ENCODE measurements at places on chromosomes 7 and 10. TPM values are rescaled to one million over a fixed set of nuclear protein-coding genes. Genes with fewer than 3 reads are reported as not detected.

The AGR3 gene
- not detected for total RNA-seq

The WNT16 gene
- total RNA-seq, result not detected

The ANXA8 gene
- total RNA-seq, result not detected

The TRIM50 gene
- total RNA-seq, result not detected

The GPR37 gene
- 2.1 TPM for total RNA-seq

The COL13A1 gene
- total RNA-seq, result 47.5 TPM

The MYL7 gene
- not detected for total RNA-seq

The USP6NL gene
- 29.2 TPM for total RNA-seq

The ADRA2A gene
- not detected for total RNA-seq

The MPP7 gene
- 0.73 TPM for total RNA-seq

The RBP3 gene
- total RNA-seq, result not detected

The PNLIP gene
- total RNA-seq, result not detected

The ACTR1A gene
- 155 TPM for total RNA-seq

The FFAR4 gene
- total RNA-seq, result not detected

The SLC13A4 gene
- not detected for total RNA-seq

The SLC18A3 gene
- total RNA-seq, result not detected

The TACR2 gene
- total RNA-seq, result not detected

The FAM24B gene
- 8.5 TPM for total RNA-seq

The HMX3 gene
- not detected for total RNA-seq

The MAP3K8 gene
- 10.6 TPM for total RNA-seq

The DGKB gene
- not detected for total RNA-seq

The TYW1 gene
- 15.2 TPM for total RNA-seq

The MKLN1 gene
- 31.7 TPM for total RNA-seq

The CDH23 gene
- not detected for total RNA-seq

The NRG3 gene
- 3.9 TPM for total RNA-seq

The VKORC1L1 gene
- total RNA-seq, result 36.7 TPM

The GPR85 gene
- 0.64 TPM for total RNA-seq

The MBL2 gene
- not detected for total RNA-seq

The CYP3A7 gene
- not detected for total RNA-seq

The AKR1C4 gene
- not detected for total RNA-seq

The ZNF775 gene
- total RNA-seq, result 8.3 TPM

The OGDHL gene
- 0.58 TPM for total RNA-seq

The OLAH gene
- total RNA-seq, result 0.51 TPM

The SPDYE5 gene
- total RNA-seq, result 0.16 TPM

The PRSS37 gene
- total RNA-seq, result not detected

The AS3MT gene
- not detected for total RNA-seq

The FAM237B gene
- total RNA-seq, result not detected

The TLX1 gene
- not detected for total RNA-seq

The LIPN gene
- total RNA-seq, result not detected

The GHRHR gene
- not detected for total RNA-seq

The FOXP2 gene
- total RNA-seq, result 3.3 TPM

The BMPR1A gene
- not detected for total RNA-seq

The SUN3 gene
- total RNA-seq, result not detected
